ENCODE measurements at places on chromosomes 12 and 14.

- no peak for DNase-seq
These were observed 10.6 kb downstream of the IL22 start for GRCh38 chr12:68242777-68243176.

GRCh38 chr12:101074940-101075680 is 134.9 kb downstream of the SLC5A8 start:
- DNase-seq = no peak

GRCh38 chr12:52903855-52904508 is 894 bp downstream of the KRT8 start:
- peak; percentile 52 for DNase-seq

- peak; percentile 8 for DNase-seq
These were observed 40.2 kb downstream of the HSP90AA1 start for GRCh38 chr14:102046337-102047278.

DNA sequence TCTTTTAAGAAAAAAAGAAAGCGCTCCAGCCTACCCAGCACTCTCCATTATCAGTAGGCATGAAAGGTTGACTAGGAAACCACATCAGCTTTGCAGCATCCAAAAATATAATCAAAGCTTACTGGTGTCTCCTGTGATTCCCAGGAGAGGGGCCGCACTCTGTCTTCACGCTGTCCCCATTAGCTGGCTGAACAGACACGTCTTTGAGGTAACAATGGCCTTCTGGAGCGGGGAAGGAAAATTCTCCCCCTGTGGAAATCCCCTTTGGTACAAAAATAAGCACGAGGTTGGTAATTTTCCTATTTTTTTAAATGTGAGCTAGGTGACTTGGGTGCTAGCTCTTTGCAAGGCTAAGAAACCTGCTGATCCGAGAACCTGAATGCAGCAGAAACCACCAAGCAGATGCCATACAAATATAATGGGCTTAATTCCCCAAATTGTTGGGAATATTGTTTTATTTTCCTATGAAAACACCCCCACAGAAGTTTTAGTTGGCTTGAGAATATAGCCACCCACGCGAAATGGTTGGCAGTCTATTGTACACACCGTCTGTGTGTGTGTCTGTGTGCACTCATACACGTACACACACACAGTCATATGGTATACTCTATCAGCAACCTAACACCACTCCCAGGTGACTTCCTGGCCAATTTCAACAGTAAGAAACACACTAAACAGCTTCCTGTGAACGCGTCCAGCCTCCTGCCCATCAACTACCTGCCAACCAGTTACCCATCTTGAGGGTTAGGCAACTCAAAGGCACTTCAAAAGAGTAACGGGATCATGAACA is 71.2 kb downstream of the KSR2 start:
- DNase-seq = no peak

DNA sequence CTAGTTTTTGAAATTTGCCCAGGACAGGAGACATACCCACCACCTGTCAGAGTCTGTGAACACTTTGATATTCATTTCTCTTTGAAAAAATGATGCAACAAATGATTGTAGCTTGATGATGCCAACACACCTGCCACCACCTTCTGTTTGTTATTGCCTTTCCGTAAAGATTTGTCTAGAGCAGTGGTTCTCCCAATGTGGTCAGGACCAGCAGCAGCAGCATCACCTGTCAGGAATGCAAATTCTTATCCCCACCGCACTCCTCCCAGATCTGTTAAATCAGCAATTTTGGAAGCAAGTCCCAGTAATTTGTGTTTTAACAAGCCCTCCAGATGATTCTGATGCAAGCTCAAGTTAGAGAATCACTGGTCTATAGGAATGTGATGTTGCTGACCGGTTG is 9.9 kb downstream of the CCDC175 start:
- no peak for DNase-seq

- DNase-seq = no peak
These were observed 51.2 kb downstream of the SLC35F4 start for GRCh38 chr14:57814726-57815125.

DNA sequence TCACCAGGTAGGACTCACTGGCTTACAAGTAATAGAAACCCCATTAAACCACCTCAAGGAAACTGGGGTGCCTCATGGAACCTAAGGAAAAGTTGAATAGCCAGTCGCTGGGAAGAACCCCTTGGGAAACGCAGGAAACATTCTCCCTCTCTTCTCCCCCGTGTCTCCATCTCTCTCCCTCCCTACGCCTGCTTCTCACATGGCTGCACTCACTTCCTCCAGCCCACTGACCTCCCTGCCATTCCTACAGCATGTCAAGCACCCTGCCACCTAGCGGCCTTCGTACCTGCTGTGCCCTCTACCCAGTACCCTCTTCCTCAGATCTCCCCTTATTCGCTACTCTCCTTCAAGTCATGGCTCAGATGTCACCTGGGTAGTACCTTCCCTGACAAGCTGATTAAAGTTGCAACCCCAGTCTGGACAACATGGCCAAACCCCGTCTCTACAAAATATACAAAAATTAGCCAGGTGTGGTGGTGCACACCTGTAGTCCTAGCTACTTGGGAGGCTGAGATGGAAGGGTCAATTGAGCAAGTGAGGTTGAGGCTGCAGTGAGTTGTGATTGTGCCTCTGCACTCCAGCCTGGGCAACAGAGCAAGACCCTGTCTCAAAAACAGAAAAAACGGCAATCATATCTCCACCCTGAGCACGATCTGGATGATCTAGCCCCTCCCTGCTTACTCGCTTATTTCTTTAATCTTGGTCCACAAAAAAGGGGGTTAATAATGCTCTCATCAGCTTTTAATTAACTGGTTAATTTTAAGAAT is 6.4 kb upstream of the DTX1 start:
- DNase-seq = no peak

DNA sequence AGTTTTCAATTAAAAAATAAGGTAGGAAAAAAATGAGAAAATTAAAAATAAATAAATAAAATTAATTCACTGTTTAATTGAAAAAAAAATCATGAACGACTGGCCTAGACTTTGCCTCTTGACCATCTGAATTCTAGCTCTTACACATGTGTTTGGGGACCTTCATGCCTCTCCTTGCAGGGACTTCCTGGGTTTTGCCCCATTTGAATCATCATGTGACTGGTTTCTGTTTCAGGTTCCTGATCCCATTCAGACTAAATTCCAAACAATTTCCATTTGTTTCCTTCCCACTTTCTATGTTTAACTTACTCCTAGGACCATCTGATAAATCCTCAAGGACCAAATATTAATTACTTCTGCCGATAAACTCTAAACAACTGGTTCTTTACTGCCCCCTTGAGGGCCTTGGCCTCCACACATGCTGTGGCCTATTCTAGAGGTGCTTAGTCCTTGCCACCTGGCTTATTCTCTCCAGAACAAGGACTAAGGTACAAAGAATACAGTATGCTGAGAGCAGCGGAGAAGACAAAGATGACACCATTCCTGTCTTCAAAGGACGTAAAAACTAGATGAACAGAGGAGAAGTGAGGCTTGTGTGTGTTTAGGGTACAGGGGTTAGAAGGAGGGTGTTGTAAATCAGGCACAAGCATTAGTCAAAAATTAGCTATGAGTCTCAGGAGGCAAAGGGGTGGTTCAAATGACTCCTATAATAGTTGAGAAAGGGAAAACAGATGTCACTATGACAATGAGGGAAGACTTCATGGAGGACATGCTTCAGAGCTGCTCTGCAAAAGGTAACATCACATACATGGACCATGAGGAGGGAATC is 125.8 kb upstream of the AVPR1A start:
- no peak for DNase-seq

GRCh38 chr14:65195042-65195719 is 92.9 kb upstream of the MAX start:
- no peak for DNase-seq

GRCh38 chr12:11805680-11806079 is 156.2 kb downstream of the ETV6 start:
- no peak for DNase-seq

GRCh38 chr12:59164991-59165718 is 244.9 kb upstream of the LRIG3 start:
- DNase-seq = no peak

DNA sequence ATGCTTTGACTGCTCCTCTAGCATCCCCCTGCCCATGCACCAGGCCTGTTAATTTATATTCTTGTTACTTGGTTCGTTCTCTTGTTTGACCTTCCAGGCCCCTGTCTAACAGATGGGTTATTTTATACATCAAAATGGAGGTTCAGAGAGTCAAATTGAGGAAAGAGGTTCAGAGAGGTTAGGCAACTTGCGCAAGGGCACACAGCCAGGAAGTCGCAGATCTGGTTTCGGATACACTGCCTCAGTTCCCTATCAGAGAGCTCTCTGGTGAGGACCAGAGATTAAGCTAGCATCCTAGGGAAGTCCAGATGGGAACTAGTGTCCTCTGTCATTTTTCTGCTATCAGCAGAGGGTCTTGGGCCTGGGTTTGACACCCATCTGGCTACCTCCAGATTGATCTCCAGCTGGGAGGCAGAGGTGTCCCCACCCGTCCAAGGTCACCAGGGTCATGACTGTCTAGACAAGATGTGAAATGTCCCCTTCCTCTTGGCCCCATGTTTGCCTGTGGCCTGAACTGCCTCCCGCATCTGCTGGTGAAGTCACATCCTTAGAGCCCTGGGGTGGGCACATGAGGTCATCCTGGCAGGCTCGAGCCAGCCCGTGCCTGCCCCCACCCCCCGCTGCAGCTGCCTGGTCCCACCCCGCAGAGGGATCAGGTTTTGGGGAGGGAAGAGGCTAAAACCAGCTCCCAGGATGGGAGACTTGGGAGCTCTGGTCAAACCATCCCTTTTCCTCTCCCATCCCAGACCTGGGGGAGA is 84.3 kb upstream of the NCOR2 start:
- no peak for DNase-seq

DNA sequence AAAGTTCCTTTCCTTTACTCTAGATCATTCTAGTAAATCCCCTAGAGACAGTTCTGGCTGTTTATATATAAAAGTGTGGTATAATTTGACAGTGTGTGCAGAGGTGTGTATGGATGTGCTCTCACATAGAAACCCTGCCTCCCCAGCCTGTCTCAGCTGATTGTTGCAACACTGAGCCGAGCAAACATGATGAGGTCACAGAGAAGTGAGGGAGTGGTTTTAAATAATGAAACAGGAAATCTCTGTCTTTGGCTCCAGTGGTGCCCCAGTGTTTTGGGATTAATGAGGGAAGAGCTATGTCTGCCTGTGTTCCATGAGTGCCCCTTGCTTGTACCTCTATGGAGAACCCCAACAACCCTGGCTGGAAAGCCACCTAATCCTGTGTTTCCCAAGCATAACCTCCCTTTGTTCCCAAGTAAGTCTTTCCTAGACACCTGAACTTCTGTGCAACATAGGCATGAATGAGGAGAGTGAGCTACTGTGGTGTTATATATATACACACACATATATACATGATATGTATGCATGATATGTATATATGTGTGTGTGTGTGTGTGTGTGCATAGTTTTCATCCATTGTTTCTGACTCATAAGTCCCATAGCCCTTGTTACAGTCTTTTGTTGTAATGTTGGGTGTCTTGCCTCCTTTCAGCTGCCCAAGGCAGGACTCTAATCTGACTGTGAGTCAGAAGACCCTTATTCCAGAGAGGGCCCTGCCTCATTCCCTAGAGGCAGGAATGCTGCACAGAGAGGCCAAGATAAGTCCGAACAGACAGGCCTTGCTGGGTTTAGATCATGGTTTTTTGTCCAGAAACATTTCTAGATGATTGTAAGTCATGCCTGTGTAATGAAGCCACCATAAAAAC is 18.0 kb downstream of the TRAF3 start:
- DNase-seq = no peak

GRCh38 chr12:130818635-130819576 is 20.1 kb downstream of the STX2 start:
- DNase-seq = peak; percentile 73

- DNase-seq = no peak
These were observed 212.8 kb upstream of the CCDC196 start for GRCh38 chr14:66273261-66273832.

DNA sequence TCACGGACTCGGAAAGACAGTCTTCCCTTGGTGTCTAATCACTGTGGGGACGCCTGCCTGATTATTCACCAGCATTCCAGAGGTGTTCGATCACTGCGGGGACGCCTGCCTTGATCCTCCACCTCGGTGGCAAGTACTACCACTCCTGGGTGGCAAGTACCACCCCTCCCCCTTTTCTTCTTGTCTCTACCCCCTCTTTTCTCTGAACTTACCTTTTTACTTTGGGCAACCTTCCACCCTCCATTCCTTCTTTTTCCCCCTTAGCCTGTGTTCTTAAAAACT is 12.0 kb upstream of the LGMN start:
- DNase-seq = no peak

DNA sequence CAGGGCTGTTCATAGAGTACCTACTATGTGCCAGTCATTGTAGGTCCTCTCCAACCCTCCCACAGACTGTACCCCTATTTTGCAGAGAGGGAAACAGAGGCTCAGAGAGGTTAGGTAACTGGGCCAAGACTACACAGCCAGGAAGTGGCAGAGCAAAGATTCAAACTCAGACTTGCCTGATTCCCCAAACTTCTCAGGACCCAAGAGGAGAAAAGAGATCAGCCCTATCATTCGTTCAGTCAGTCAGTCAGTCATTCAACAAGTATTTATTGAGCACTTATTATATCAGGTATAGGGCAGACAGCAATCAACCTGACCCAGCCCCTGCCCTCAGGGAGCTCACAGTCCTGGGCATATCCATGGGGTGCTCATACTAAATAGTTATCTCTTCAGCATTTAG is 39.6 kb upstream of the CORO1C start:
- DNase-seq = no peak

- DNase-seq = no peak
These were observed 3.9 kb upstream of the GSC start for GRCh38 chr14:94773655-94774343.

DNA sequence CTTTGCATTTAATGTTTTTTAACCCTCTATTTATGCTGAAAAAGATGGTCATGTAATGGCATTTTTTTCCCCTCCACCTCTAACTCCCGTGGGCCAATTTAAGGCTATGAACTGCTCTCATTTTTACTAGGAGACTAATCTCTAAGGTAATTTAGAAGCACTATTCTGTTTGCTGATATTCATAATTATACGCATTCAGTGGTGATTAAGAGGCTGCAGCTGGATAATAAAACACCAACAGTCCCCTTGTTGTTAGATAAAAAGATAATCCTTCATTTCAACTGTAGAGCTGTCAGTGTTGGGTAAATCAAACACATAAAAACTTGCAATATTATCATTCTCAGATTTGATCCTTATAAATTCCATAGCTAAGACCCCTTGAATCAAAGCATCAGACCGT is 8.9 kb downstream of the MYO1H start:
- DNase-seq = no peak

DNA sequence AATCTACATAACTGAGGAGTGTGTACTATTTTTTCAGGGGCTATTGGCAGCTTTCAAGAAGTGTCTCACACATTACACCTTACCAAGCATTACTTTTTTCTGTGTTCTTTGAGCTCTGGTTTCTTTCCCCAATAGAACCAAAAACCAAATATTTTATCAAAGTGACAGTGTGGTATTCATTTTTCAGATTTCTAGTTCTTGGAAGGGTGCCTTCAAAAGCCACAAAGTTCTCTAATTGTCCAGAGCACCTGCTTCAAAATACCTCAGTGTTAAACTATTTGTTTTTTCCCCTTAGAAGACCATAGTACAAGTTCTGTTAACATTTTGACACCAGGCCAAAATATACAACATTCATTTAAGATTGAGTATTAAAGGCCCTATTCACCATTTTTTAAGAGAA is 515.7 kb downstream of the ETNK1 start:
- no peak for DNase-seq

- no peak for DNase-seq
These were observed 2.9 kb upstream of the SBNO1 start for GRCh38 chr12:123367511-123367910.
